ENCODE measurements at places on chromosomes 4 and X. TPM values are rescaled to one million over a fixed set of nuclear protein-coding genes. Genes with fewer than 3 reads are reported as not detected.
A peak's percentile ranks its signal among the peaks of the same experiment; 100 is the strongest.

DNA sequence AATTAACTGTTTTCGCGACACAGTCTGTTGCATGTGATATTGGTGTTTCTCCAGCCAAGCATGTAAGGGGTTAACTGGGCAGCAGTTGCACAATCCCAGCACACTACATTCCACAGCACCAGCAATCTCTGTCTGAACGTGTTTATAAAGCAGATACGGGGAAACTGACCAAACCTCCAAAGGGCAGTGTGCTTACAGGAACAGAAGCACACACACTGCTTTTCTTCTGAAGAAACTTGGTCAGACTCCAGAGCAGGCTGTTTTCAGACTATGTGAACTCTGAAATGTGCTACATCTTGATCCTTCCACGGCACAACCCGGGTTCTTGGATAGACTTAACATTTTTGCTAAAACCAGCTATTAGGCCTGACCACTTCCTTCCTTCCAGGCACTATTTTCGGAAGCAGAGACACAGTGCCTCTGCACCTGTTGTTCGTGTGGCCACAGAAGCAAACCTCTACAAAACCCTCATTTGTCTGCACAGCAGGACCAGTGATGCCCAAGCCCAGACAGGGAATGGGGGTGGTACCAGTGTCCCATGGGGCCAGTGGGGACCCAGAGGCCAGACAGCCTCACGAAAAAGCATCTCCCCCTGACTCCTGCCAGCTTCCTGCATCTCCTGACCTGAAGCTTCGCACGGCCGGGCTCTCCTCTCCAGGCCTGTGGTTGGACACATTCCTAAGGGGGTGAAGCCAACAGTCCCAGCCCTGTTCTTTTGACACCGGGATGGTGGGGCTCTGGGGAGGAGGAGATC is 90.1 kb downstream of the IRF2 start:
- no peak for DNase-seq

- no peak for DNase-seq
Measured at GRCh38 chr4:38752941-38753806, 29.6 kb downstream of the TLR10 start.

- DNase-seq, result no peak
Measured at GRCh38 chrX:45758738-45759397, 558.2 kb upstream of the DIPK2B start.

The ASMT gene
- total RNA-seq, result 0.50 TPM

DNA sequence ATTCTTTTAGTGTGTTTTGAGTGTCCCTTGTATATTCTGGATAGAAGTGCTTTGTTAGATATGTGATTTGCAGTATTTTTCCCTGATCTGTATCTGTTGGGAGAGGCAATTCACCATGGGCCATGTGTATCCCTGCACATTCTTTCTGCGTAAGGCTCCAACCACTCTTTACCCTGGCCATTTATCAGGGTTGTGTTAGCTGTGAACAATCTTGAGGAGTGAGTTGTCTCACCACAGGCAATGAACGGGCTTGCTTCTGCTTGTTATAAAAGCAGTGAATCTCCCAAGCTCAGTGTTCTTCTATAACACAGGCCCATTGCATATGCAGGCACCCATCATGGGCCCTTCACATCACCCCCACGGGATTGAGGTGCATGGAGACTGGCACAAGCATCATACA is 18.9 kb upstream of the SMIM10 start:
- DNase-seq, result no peak

DNA sequence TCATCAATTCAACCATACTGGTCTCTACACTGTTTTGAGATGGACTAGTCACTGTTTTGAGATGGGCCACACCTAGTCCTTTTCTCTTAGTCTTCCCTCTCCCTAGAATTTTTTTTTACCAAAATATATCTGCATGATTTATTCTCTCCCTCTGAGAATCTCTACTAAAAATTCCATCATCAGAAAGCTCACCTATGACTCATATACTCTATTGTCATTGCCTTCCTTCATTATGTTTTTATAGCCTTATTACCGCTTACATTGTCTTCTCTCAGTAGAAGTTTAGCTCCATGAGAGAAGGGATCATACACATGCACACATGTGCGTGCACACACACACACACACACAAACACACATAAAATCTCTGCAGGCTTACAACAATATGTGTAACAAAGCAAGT is 303.6 kb downstream of the PCDH10 start:
- no peak for DNase-seq

The BTK gene
- 0.49 TPM for total RNA-seq

The MAGEB2 gene
- total RNA-seq, result not detected

GRCh38 chrX:53071604-53072417 is 10.4 kb upstream of the TSPYL2 start:
- DNase-seq, result peak; percentile 66

DNA sequence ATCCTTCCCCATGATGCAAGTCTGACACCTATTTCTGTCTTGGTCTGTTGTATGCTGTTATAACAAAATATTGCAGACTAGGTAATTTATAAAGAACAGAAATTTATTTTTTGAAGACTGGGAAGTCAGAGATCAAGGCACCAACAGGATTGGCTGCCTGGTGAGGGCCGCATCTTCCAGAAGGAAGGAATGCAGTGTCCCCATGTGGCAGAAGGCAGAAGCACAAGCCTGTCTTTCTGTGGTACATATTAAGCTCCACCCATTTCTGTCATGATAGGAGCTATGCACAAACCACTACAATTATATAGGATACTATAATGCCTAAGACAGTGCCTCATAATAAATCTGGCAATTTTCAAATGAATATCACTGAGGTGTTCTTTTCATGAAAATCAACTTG is 502.3 kb upstream of the DIAPH2 start:
- no peak for DNase-seq

- no peak for DNase-seq
Measured at GRCh38 chr4:147578593-147578992, 38.6 kb upstream of the TMEM184C start.

DNA sequence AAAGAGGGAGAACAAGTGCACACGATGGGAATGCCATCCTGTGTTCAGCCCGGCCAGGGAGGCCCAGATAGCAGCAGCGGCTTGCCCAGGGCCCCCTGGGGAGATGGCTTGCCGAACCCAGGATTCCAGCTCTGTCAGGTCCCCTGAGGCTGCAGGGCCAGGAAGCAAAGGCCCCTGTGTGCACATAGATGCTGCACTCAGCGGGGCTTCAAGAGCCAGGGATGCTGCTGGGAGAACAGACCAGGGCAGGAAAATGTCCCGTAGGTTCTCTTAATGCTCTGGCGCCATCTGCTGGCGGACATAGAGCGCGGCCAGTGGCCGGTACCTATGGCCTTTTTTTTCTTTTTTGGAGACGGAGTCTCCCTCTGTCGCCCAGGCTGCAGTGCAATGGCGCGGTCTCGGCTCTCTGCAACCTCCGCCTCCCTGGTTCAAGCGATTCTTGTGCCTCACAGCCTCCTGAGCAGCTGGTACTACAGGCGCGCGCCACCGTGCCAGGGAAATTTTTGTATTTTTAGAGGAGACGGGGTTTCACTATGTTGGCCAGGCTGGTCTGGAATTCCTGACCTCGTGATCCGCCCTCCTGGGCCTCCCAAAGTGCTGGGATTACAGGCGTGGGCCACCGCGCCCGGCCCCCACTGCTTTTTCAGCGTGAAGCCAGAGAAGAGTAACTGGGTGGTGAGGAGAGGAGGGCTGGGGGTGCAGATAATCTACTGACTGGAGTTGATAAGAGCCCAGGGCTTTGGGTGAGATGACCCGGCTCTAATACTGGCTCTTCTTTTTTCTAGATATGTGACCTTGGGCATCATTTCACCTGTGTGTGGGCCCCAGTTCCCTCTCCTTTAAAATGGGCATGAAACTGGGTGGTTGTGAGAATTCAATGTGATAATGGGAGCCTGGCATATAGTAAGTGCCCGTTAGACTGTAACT is 22.5 kb downstream of the MED28 start:
- peak; percentile 59 for DNase-seq

- DNase-seq, result no peak
Measured at GRCh38 chrX:11575332-11575731, 90.4 kb downstream of the ARHGAP6 start.

DNA sequence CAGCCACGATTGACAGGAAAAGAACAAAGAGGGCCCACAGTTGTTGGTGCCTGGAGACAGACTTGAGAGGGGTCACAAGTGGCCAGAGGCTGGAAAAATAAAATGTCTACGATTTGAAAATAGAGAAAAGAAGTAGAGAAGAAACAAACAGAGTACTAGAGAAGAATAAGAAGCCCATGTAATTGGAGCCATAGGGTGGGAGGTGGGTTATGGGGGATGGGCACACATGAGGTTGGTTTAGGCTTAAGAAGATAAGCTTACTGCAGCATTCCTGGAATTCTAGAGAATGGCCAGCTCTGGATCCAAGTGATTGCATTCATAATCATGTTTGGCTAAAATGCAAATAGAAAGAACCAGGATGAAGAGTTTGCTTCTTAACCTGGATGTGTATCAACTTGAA is 210.7 kb downstream of the MAML3 start:
- DNase-seq, result no peak
